Urinary bladder (tissue), 4 donors: ENCODE measurements at places on chromosomes 6 and 20. TPM values are rescaled to one million over a fixed set of nuclear protein-coding genes. Genes with fewer than 3 reads are reported as not detected.

DNA sequence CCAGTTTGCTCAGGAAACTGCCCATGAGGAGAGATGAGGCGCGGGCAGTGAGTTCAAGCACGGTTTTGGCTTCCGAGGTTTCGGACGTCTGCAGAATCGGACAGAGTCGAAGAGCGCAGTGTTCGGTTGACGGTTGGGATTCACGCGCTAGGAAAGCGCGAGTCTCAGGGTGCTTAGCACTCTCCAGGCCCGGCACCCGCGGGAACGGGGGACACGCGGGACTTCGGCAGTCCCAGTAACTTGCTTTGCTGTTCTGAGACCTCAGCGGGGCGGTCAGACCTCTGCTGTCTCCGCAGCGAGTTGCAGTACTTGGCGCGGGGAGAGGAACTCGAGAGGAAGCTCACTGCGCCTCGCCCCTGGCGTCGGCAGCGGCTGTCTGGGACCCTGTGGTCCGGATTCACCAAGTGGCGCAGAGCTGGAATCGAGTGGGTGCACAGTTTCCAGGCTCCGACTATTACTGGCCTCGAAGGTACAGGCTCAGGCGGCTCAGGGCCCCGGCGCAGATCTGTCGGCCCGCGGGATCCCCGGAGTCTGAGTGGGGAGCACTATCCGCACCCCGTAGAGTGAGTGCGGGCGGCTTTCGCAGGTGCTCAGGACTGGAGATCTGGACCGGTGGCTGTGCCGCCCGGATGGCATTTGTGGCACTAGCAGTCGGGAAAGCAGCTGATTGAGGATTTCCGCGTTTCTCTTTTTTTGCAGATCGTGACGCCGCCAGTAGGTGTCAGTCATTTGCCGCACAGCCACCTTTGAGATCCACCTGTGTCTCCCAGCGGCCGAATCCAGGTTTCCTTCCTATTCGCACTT is at the start of gene POM121L2:
TSS of gene POM121L2 (minus strand) at position 128 of the 804 bp plus-strand sequence. CDS start at position 25, 103 bp downstream.
- DNase-seq: no peak

- DNase-seq: no peak
These were observed 52.4 kb downstream of the NINL start for GRCh38 chr20:25532971-25533391.

- DNase-seq: no peak
These were observed 41.3 kb upstream of the BEND3 start for GRCh38 chr6:107156617-107157016.

DNA sequence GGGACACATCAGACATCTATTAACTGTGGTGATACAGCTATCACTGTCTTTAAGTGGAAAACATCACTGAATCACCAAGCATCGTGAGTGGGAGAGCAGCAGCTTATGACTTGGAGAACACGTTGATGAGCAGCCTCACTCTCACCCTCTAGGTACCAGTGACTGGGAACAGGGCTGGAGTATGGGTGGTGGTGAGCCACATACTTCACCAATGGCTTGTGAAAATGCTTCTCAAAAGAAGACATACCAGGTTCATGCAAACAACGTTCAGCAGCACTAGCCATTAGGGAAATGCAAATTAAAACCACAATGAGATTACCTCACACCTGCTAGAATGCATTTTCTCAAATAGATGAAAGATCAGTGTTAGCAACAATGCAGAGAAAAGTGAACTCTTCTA is 25.3 kb downstream of the SNX5 start:
- DNase-seq: no peak

- DNase-seq: no peak
These were observed 169.6 kb upstream of the ECI2 start for GRCh38 chr6:4304927-4305455.

The MDFI gene
- 20.6 TPM for polyA plus RNA-seq

The MOG gene
- polyA plus RNA-seq: not detected
